ENCODE measurements at places on chromosomes 11 and 22.

DNA sequence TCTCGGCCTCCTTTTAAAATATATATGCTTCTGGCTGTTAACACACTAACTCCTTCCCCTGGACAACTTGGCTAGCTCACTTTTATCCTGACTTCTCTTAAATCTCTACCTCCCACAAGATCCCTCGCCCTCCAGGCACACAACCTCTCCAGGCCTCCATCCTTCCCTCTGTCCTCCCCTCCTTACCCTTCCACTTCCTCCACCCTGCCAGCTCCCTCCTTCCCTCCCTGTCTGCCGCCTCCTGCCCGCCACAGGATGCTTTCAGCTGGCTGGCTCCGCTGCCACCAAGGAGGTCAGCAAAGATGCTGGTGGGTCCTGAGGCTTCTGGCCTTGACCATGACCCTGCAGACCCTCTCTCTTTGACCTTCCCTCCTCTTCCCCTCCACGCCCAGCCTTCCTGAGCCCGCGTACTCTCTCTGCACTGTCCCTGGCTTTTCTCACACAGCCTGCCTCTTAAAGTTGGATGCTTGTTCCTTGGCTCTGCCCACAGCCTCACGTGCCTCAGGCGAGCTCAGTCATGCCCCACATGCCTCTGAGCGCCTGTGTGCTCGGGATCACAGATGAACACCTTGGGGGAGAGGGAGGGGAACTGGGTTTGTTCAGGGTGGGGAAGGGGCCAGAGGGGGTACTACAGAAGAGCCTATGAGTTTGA lies 6.7 kb downstream of the NFAM1 start:
- no peak for DNase-seq

GRCh38 chr11:73306069-73306841 lies 1.8 kb upstream of the ARHGEF17 start:
- DNase-seq = peak; percentile 50

GRCh38 chr11:103396237-103396636 lies 287.0 kb downstream of the DYNC2H1 start:
- DNase-seq = no peak

DNA sequence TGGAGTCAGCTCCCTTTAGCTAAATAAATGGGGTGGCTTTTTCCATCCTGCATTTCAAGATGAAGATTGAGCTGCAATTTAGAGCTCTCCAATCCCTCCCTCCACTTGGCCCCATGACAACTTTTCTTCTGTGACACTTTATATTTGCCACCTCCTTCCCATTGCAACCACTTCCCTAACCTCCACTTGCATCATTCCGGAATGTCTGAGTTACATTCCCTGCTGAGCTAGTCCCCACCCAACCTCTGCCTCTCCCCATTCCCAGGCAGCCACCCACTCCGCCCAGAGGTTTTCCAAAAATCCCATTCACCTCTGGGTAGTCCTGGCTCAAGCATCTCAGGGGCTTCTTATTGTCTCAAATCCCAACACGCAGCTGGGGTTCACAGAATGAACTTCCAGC lies 24.7 kb downstream of the PC start:
- no peak for DNase-seq

- no peak for DNase-seq
Measured at GRCh38 chr11:87604350-87604749, 566.6 kb downstream of the TMEM135 start.

DNA sequence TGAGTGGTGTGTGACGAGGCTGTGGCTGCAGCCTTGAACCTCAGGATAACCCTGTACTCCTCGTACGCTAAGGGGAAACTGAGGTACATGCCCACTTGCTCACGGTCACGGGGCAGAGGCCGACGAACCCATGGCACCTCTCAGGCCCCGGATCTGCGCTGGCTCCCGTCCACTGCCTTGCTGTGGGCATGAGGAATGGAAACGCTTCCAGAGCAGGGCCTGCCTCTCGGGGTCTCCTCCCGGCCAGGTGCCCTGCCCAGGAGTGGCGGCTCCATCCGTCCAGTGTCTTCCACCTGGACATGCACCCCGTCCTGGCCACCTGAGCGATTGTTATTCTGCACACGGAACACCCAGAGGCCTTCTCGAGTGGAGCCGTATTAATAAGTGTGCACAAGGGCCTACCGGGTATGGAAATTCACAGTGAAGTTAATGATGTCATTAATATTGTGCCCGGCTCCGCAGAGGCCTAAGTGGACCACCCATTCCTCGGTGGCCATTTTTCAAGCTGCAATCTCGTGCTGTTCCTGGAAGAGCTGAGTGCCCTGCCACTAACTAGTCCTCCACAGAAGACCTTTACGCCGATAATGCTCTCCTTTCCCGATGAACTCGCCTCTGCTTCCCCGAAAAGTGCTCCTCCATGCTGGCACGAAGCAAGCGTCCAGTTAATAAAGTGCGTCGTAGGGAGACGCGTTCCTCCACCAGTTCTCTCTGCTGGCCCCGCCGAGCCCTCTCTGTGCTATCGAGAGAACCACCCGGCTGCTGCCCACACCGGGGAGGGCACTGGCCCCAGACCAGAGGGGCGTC lies 927.9 kb downstream of the BRD1 start:
- DNase-seq = no peak

- DNase-seq = no peak
Measured at GRCh38 chr11:45881708-45882368, 3.6 kb upstream of the MAPK8IP1 start.

DNA sequence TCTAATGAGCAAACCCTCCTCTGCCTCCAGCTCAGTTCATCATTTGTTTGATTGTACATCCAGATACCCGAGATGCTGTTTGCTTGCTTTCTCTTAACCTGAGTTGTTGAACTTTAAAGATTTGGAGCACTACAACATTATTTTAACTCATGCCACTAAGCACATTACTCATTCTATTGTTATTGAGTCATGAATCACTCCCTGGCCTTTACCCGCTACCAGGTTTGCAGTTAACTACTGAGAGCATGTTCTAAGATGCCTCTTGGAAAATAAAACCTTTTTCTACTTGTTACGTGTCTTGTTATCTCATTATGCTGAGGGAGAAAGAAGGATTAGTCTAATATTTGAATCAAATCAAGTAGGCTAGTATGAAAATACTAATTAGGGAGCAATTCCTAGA lies 720.6 kb upstream of the ANO5 start:
- no peak for DNase-seq

GRCh38 chr11:105226091-105226490 lies 86.5 kb upstream of the CARD18 start:
- DNase-seq = no peak

GRCh38 chr11:97445561-97445960 lies 1055.7 kb downstream of the JRKL start:
- no peak for DNase-seq

DNA sequence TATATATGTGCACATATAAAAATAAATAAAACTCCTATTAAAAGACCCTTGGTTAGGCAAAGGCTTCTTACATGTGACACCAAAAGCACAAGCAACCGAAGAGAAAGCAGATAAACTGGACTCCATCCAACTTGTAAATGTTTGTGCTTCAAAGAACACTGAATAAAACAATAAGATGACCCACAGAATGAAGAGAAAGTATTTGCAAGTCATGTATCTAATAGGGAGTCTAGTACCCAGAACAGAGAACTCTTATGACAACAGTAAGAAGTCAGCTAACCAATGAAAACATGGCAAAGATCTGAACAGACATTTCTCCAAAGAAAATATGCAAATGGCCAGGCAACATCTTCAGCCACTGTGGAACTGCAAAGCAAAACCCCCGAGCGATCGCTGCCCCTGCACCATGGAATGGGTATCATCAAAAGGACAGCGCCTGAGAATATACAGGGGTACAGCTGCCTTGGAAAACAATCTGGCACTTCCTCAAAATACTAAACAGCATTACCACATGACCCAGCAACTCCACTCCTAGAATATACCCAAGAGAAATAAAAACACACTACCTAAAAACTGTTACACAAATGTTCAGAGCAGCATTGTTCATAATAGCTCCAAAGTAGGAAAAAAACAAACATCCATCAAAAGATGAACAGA lies 17.2 kb downstream of the BRD1 start:
- peak; percentile 20 for DNase-seq

DNA sequence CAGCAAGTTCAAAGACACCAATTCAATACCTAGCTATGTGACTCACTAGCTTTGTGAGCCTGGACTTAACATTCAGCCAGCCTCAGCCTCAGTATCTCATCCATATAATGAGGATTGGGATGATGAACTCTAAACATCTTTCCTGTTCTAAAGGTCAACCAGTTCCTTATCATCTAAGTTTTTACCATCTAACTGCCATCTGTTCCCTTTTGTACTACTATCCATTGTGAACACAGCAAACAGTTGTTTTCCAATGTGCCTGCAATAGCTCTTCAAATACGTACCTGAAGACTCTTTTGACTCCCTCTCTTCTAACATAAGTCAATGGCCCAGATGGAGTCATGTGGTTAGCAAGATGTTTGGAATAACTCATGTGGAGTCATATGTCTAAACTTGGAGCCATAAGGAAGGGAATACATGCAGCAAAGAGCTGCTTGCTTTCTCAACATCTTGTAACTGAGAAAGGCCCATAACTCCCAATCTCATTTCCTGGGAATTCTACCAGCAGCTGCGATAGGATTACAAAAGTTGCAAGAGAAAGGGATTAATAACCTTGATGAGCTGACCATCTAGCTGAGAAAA lies 19.4 kb downstream of the SYTL2 start:
- no peak for DNase-seq

DNA sequence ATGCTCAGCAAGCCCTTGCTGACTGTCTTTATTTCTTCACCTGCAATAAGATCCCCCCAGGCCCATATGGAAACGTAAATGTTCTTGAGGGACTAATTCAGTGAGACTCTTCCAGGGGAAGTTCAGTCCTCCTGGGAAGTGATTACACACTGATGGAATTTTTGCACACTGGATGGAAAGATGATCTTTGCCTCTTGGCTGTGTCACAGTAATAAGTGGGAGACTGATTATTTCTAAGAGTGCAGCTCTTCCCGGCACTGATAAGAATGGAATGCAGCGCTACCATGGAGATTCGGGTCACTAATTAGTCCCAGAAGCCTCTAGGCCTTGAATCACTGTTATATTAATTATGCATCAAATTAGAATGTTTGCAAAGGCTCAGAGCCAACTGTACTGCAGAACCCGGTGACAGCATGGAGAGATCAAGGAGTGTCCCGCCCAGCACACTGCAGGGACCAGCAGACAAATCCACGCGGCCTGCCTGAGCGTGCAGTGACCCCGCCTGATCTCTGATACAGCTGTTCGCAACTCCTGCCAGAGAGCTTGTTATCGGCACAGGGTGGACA lies 178.3 kb downstream of the SNX19 start:
- no peak for DNase-seq

GRCh38 chr11:114847306-114847975 lies 169.1 kb downstream of the NXPE2 start:
- DNase-seq = no peak

- DNase-seq = no peak
Measured at GRCh38 chr11:57207168-57207567, 25.4 kb downstream of the LRRC55 start.

DNA sequence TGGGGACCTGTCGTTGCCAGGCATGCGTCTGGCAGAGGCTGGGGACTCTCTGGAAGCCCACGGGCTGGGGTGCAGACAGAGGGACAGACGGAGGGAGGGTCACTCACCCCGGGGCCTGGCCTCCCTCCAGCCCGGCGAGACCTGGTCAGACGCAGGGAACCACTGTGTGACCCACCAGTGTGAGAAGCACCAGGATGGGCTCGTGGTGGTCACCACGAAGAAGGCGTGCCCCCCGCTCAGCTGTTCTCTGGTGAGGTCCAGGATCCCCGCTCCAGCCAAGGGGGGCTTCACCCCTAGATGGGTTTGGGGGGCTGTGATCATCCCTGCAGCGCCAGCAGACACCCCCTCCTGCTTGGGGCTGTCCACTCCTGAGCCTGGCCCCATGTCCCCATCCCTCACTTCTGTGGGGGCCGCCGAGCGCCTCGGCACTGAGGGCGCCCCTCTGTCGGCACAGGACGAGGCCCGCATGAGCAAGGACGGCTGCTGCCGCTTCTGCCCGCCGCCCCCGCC lies 23.6 kb upstream of the MUC5B start:
- no peak for DNase-seq

- peak; percentile 15 for DNase-seq
Measured at GRCh38 chr11:34509336-34509876, 4.2 kb downstream of the ELF5 start.

- peak; percentile 80 for DNase-seq
Measured at GRCh38 chr22:32660292-32660691, 141.2 kb upstream of the TIMP3 start.

DNA sequence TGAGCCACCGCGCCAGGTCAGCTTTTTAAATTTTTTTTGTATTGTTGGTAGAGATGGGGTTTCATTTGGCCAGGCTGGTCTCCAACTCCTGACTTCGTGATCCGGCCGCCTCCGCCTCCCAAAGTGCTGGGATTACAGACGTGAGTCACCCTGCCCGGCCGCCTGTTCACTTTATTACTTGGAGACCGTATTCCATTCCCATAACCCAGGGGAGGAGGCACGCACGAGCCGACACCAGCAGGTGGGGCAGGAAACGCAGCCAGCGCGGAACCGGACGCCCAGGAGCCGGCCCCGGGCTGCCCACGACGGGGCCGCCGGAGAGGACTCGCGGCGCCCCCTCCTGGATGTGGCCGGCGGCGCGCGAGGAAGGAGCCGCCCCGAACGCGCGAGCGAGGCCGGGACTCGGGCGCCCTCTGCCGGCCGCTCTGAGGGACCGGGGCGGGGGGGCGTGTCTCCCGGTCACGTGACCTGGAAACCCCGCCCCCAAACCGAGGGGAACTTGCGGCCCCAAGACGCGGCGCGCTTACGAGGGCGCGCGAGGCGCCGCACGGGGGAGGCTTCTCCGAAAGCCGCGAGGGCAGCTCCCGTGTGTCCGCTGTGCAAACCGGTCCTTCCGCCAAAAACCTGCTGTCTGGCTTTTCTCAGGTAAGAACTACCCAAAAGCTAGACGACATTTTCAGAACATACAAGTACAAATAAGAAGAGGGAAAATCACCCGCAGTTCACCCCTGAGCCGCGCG lies 11.6 kb upstream of the RNH1 start:
- DNase-seq = peak; percentile 97

DNA sequence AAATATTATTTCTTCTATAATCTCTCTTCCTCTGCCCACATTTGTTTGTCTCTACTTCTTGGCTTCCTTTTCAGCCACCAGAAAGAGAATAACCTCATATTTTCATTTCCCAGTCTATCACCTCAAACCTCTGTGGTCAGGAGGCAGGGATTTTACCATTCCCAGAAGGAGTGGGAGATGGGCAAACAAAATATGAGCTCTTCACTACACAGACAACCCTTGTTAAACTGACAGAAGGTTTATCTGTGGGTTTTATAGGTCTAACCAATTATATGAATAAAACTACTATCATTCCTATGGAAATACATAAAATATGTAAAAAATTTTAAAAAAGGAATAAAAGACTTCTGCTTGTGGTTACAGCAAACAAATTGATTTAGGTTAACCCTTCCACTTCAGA lies 160.0 kb upstream of the TRPC6 start:
- no peak for DNase-seq

DNA sequence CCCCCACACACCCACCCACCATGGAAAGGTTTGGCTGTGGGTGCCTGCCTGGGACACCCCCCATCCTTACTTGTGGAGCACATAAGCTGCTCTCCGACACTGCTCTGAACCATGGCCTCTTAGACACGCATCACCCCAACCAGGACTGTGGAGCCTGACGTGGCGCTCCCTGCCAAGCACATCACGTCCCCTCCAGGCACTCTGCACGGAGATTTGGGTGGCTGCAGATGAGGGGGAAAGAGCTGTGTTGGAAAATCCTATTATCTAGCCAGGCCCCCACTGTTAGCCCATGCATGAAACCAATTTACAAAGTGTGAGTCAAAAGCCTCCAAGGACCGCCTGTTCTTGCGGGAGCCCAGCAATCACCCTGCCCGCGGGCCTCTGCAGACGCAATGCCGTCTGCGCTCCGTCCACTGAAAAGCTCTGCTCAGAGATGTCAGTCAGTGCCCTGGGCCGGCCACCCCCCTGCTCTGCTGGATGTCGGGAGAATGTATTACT lies 163.4 kb upstream of the NECTIN1 start:
- no peak for DNase-seq
